A172 (cell line): ENCODE measurements at places on chromosomes 2 and 18.

- DNase-seq: no peak
Measured at GRCh38 chr18:12009581-12010140, 28.4 kb downstream of the IMPA2 start.

DNA sequence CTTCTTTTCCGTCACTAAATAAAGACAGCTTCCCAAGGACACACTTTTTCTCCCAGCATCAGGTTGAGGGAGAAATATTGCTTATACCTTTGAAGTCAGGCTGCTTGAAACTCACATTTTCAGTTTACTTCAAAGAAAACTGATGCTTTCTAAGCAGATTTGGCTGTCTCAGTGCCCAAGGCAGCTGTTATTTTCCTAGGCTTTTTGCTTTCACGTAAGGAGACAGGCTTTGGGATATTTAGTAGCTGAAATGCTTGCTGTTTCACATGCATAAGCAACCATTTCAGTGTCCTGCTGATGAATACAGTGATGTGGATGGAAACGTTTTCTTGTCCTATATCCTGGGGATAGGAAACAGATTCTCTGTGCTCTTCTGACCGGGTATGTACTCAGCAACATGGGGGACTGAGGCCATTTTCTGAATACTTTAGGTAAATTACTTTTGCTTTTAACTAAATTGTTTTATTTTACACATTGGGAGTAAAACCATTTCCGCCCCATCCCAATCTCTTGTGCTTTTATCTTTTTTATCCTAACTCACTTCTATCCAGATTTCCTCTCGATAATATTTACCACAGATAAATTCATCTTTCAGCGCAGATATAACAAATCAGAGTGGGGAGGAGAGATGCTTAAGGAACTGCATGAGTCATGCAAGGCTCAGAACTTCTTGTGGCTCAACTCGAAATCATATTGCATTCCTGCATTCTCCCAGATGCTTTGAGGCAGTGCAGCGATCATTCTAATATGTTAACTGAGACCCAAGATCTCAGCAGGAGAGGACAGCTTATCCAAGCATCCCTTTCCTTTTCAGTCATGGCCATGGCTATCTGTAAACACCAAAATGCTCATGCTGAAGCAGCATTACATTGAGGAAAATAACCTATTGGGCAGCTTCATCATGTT, 22.2 kb downstream of the GALR1 start:
- DNase-seq: peak; percentile 48

DNA sequence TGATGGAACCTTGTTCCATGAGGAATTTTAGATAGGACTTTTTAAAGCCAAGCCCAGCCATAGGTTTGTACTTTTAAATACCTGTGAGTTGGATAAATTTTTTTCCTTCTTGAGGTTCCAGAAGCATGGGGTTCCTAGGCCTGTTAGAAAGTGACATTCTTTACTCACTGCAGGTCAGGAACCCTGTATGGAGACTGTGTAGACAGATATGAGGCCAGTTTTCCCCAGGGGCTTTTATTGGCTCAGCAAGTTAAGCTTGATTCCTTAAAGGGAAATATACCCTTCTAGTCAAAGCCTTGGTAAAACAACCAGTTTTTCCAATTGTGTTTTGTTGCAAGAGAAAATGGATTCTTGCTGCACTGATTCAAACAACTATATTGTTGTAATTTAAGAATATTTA, 38.4 kb upstream of the GMCL1 start:
- no peak for DNase-seq

- DNase-seq: no peak
Measured at GRCh38 chr2:148971547-148971946, 67.0 kb upstream of the LYPD6B start.

GRCh38 chr2:54956111-54956627, 94.1 kb downstream of the RTN4 start:
- no peak for DNase-seq

GRCh38 chr2:120731175-120731574, 4.5 kb upstream of the GLI2 start:
- DNase-seq: no peak

DNA sequence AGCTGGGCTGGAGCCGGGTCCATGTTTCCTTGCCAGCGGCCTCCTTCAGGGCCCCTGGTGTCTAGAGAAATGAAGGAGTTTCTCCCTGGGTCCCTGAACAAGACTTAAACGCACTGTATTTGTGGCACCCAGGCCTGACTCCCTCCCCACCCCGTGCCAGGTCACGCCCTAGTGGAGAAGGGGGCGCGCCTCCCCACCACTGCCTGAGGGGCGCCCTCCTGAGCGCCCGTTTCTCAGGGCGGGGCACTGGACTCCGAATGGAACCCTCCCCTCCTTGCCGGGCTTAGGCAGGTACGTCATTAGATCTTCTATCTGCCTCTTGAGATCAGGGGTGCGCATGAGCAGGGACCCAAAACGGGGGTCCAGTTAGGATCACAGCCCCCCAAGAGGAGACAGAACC, 16.3 kb downstream of the ODC1 start:
- DNase-seq: no peak

- peak; percentile 52 for DNase-seq
Measured at GRCh38 chr18:58991167-58991798, 126.6 kb downstream of the ZNF532 start.

- no peak for DNase-seq
Measured at GRCh38 chr2:9191041-9191481, 15.6 kb upstream of the ASAP2 start.

DNA sequence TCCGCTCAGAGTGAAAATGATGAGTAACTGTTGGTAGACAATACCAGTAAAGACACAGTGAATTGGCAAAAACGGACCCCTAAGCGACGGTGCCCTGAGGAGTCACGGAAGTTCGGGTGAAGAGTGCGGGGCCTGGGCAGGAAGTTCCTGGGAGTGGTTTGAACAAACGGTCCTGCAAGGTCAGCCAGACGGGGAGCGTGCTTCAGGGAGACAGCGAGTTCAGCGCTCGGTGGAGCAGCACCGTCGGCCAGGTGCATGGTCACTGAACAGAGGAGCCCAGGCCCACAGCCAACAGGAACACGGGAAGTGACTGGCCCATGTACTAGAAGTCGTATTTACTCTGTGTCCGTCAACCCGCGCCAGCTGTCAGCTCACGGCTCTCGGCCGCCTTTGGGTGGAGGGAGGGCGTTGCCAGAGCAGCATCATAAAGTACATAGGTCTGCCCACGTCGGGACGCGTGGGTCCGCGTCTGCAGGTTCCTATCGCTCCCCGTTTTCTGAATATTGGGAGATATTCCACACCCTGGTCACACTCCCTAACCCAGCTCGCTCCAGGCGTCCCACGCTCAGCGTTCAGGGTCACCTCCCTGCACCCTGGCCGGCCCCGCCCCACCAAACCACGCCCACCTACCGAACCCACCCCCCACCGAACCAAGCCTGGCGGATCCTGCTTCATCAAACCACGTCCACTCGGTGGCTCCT, 75.6 kb upstream of the UXS1 start:
- DNase-seq: no peak

DNA sequence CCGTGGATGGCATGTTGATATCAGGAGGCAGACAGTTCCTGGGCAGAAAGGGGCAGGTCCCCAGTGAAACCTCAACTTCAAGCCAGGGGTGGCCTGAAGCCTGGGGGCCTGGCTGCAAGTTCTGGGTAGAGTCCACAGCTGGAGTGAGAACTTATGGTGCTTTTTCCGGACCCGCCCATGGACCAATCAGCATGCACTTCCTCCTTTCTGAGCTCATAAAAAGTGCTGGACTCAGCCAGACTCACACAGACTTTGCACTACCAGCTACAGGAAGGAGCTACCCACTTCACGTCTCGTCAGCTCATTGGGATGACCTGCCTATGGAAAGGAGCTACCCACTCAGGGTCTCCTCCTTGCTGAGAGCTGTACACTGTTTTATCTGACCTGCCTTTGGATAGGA, 183.1 kb upstream of the MC4R start:
- DNase-seq: no peak

DNA sequence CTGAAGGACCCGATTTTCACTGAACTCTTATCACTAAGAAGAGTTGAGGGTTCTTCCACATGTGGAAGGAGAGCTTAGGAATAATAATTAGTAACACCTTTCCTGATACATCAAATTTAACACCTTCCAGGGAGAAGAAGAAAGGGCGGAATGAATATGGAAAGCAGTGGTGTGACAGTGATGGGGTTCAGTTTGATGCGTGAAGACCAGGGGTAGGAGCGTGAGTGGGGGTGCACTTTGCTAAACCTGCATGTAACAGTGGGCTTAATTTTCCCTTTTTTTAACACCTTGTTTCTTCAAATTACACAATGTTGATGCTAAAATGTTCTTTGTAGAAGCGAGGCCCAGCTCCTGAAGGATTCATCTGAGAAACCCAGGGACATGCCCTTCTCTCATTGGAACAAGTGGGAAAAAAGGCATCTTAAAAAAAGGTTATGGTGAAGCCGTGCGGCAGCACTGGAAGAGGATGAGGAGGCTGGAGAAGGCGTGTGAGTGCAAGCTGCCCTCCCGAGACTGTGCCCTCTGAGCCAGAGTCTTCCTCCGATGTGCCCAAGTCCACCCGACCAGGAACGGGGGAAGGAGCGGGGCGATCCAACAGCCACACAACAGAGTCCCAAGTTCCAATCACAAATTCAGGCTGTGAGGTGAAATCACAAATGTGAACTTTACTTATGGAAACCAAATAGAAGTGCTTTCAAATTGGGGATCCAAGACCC, 80.8 kb downstream of the MBP start:
- no peak for DNase-seq

GRCh38 chr2:133768658-133769435, 200.6 kb upstream of the NCKAP5 start:
- DNase-seq: no peak

DNA sequence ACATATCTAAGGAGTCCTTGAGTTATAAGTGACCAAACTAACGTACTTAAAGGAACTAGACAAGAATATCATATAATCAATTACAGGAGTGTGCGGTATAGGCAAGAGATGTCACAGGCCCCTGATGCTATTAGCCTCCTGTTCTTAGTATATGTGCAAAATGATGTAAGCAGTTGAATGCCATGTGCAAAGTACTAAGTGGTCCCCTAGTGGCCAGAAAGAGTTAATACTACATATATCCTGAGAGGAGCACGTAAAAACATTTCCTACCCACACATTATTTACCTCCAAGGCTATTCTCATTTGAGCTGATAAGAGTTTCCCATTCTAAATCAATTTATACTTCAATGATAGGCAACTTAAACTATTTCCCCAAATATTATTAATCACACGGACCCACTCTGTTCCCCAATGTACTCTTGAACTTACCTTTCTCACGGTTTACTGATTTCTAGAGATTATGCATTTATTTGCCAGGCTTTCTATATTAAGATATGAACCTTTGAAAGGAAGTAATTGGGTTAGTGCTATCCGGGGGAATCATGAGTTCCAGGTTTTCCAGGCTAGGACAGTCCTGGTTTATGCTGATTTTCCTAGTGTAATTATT, 158.0 kb upstream of the KLHL14 start:
- DNase-seq: peak; percentile 52

- DNase-seq: peak; percentile 34
Measured at GRCh38 chr2:201704536-201704935, 6.1 kb upstream of the MPP4 start.

DNA sequence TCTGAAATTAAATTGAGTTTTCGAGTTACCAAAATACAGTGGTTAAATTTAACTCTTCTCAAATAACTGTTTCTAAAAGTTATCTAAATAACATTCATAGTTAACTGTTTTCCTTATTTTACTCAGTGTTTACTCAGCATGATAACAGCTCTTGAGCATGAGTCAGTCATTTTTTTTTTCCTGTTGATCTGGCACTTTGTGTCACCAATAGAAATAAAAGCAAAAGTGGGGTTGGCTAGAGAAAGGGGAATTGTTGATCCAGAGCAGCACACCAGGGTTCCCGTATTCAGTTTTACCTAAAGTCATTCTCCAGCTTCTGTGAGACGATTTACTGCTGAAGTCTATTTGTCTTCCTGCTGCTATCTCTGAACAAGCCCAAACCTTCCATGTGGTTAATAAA, 851.6 kb downstream of the DCC start:
- DNase-seq: peak; percentile 3

DNA sequence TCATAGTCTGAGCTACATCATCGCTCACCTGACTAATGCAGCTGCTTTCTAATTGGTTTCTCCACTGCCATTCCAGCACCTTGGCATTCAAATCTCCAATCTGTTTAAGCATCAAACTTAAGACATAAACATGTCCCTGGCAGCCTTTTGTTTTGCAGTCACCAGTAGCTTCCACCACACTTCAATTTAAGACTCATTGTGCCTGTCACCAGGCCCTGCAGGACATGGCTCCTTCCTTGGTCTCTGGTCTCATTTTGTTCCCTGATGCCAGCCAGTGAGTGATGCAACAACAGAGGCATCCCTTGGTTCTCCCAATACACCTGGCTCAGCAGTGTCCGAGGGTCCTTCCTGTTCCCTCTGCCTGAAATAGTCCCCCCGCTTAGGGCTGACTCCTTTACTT, 292.4 kb upstream of the PXDN start:
- DNase-seq: no peak

DNA sequence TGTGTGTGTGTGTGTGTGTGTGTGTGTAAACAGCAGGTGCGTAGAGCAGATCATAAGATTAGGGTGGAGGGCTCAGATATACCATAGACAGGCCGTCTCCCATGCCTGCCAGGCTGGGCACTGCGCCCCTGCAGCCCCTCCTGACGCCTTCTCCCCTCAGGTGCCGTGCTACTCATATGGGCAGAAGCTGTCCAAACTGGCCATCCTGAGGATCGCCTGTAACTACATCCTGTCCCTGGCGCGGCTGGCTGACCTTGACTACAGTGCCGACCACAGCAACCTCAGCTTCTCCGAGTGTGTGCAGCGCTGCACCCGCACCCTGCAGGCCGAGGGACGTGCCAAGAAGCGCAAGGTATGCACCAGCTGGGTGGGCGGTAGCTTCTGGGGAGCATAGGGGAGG, 10.0 kb downstream of the ATOH8 start:
- no peak for DNase-seq

DNA sequence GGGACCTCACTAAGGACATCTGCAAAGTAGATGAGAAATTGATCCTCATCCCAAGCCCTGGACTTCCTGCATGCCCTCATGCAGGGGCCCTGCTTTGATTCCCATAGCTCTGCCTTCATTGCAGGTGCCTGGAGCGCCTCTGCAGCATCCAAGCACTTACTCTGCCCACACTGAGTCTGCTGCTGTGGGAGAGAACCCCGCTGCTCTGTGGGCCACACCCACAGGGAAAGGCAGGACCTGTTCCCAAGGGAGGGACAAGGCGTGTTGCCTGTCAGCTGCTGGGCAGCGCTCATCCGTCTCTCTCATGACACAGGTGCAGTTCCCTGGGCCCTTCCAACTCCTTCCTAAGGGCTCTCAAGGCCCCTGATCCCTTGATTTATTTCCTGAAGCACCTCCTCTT, 266.8 kb upstream of the SMIM21 start:
- no peak for DNase-seq
